Right forelimb (tissue), 1 donor: ENCODE measurements at places on chromosomes 7 and 10.

- no peak for DNase-seq
These were observed 486.2 kb upstream of the KLF6 start for GRCh38 chr10:4271193-4271592.

DNA sequence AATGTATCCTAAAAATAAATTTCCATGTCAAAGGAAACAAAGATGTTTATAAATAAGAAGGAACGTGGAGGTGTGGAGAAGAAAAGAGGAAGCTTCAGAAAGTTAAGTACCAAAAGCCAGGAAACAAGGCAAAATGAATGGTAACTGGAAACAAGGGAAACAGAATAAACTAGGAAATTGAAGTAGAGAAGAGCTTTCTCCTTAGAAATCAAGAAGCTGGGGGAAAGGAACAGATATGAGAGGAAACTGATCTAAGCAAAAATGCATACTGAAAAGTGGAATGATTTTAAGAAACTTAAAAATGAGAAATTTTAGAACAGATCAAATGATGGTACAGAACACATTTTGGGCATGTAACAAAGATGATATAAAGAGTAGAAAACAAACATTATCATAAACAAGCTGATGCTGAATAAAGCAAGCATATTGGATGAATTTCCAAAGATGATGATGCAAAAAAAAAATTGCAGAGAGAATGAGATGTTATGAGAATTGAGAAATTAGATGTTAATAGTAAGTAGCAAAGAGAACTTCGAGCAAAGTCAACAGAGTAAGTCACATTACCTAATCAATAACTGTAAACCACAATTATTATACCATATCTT is 1.9 kb downstream of the BRAF start:
- DNase-seq: no peak

- no peak for DNase-seq
These were observed 40.4 kb upstream of the AGMO start for GRCh38 chr7:15602236-15602635.

DNA sequence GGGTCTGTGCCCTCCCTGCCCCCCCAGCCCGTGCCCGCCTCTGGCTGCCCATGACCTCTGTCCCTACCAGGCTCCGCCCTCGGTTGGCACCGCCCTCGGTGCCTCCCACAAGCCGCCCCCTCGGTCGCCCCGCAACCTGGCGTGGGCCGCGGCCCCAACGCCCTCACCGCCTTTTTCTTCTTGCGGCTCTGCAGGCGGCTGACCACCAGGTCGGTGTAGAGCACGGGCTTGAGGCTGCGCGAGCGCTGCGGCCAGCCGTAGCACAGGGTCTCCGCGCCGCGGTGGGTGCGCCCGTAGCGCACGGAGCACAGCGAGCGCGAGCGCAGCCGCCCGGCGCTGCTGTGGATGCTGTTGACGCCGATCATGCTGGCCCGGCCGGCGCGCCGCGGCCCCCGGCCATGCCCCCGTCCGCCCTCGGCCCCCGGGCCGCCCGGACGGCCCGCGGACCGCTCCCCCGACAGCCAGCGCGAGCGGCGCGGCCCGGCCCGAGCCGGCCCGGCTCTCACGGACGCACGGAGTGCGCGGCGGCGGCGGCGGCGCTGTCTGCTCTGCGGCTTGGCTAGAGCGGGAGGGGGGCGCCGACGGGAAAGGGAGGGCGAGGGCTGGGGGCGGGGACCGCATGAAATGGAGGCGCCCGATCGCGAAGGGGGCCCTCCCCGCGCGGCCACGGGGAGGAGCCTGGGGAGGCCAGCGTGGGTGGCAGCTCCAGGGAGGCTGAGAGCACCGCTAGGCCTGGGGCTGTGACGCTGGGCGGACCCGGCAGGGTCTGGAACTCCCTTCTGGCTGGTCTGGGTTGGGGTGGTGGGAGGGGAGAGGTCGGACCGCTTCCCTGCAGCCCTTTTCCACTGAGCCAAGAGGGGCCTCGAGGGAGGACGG is 9.6 kb downstream of the PSD start:
- peak; percentile 83 for DNase-seq

DNA sequence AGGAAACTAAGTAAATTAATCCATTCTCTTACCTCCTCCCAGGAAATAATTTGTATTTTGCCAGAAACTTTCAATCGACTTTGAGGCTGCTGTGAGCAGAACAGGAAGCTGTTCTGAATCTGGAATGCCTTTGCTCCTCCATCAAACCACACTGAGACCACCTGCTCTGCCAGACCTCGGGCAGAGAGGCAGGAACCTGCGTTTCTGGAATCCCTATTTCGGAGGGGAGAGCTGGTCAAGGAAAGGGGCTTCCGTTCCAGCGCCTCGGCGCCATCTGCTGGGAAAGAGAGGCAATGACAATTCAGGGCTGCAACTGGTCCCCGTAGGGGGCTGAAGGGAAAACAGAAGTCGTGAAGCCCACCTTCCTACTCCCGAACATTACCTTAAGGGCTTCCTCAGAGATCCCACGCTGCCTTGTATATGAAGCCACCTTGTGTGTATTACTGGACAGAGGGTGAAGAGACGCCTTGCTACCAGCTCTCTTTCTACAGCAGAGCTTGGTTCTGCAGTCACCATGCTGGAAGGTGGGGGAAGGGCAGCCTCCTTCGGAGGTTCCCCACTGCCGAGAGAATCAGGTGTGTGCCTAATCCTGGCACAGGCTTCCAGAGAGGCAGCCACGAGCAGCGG is 31.2 kb downstream of the ZNF467 start:
- peak; percentile 81 for DNase-seq

- DNase-seq: no peak
These were observed 9.3 kb downstream of the DAGLB start for GRCh38 chr7:6438427-6438826.

DNA sequence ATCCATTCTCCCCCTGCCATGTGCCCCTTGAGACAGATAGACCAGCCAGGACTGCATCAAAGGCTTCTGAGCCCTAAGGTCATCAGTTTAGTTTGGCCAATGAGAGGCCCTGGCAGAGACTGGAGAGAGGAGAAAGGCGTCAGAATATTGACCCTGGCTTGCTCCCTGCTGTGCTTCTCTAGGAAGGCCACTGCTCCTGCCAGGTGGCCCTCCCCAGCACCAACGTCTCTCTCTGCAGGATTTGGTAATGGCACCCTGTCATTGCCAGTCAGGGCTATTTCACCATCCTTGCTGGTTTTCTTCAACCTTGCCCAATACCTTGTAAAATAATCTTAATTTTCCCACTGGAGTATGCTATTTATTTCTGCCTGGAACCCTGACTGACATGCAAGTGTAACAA is 38.8 kb upstream of the ZRANB1 start:
- no peak for DNase-seq

DNA sequence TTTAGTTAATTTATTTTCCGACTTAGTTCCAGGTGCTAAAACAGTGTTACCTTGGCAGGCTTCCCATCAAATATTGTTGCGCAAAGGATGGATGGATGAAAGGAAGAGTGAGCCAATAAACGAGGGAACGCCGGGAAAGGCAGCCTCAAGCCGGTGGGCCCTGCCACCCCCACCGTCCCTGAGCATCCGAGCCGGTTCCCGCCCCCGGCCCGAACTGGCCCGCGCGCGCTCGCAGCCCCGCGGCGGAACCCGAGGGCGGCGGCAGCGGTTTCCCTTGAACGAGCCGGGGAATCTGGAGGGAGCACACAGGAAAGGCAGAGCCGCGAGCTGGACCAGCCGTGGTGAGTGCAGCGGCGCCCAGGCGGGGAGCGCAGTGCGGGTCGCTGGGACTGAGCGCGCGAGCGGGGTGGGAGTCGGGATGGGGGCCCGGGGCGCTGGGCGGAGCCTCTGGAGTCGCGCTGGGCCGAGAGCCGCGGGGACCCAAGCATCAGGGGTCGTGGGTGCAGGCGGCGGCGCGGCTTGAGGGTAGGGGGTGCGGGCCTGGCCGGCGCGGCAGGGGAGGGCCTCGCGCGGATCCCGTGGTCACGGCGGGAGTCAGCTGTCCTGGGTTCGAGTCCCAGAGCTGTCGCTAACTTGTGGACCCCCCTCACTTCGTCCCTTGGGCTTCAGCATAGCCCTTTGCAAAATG is at the start of gene AGK:
Gene AGK, plus strand, starts transcription at position 317 of the 688 bp plus-strand sequence. CDS start 4,057 bp downstream, outside the sequence.
- peak; percentile 90 for DNase-seq

DNA sequence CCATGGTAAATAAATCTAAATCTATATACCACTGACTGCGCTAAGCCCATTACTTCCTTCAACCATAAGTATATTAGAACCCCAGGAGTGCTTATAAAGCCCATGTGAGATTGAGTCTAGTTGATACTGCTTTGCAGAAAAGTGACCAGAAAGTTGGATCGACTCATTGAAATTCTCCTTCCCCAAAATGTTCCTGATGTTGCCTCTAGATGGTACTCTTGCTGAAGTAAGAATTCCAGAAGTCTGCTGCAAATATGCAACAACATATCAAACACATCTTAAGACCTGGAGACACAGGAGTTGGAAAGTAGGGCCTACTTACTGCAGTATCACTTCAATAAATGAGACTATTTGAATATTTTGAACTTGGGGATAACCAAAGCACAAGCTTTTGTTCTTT is 550.8 kb downstream of the IPMK start:
- DNase-seq: no peak

- DNase-seq: no peak
These were observed 1.5 kb downstream of the NOC3L start for GRCh38 chr10:94361171-94361794.

- no peak for DNase-seq
These were observed 27.2 kb downstream of the SCD start for GRCh38 chr10:100374200-100374655.

DNA sequence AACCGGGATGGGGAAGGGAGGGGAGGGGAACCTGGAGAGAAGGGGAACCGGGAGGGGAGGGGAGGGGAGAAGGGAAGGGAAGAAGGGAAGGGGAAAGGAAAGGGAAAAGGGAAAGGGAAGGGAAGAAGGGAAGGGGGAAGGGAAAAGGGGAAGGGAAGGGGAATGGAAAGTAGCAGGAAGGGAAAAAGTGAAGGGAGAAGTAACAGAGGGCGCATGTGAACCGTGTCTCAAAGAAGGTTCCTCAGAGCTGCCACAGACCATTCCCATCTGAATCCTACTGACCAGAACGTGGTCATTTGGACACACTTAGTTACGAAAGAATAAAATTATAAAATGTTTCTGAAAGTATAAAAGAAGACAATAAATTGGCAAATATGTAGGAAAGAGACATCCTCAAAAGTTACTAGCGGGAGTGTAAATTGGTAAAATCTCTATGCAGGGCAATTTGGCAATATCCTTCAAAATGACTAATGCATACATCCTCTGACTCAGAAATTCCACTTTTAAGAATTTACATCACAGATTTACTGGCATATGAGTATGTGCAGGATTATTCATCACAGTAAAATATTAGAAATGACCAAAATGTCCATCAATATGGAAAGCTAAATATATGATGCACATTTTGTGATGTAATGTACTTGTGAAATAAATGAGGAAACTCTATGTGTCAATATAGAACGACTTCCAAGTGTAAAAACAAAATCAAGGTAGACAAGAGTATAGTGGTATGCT is 12.9 kb downstream of the C10orf67 start:
- no peak for DNase-seq

DNA sequence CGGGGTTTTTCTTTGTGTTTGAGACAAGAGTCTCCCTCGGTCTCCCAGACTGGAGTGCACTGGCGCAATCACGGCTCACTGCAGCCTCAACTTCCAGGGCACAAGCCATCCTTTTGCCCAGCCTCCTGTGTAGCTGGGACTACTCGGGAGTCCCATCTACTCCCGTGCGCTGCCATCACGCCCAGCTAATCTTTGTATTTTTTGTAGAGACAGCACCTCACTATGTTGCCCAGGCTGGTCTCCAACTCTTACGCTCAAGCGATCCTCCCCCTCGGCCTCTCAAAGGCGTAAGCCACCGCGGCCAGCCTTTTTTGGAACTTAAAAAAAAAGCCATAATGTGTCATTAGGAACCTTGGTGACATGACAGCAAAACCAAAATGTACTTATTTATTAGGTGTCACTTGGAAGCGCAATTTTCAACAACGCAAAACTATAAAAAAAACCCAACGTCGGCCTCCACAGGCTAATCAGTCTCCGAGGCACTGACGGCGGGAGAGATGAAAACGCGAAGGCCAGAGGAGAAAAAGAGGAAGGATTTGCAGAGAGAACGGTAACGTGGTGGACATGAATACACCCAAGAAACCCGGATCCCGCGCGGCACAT is 911 bp upstream of the HNRNPH3 start:
- peak; percentile 61 for DNase-seq

- peak; percentile 78 for DNase-seq
These were observed 28.6 kb downstream of the PDSS1 start for GRCh38 chr10:26725837-26726727.

DNA sequence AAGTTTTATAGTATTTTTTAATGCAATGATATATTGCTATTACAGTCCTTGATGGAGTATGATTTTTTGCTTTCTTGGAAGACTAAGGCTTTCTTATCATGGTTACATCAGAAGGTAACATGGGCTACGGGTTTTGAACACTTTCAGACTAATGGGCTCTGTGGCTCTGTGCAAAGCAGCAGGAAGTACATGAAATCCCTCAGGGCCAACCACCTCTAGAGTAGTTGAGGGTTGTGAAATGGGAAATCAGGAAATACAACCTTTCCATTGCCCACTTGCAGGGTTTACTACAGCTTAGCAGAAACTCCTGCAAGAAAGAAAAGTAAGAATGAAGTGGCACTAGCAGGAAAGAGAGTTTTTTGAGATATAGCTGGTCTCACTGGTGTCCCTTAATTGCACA is 853.5 kb downstream of the KCNMA1 start:
- no peak for DNase-seq

DNA sequence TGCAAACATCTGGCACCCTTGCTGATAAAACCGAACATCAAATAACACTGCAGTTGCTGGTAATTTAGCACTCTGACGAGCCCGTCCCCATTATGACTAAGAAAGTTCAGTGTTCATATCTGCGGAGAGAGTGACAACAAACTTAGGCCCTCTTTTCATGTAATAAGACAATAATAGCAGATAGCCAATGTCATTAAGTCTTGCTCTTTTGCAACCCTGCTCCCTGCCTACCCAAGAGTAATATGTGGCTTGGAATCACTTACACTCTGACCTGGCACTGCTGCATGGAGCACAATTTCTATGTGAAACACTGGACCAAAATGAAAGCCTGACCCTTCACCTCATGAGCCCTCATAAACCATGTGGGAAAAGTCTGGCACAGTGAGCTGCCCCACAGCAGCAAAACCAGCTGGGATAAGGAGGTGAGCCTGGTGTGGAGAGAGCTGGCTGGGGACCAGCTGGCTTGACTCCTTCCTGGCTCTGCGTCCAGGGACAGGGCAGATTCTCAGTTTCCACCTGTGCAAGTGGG is 86.5 kb downstream of the HIPK2 start:
- no peak for DNase-seq

DNA sequence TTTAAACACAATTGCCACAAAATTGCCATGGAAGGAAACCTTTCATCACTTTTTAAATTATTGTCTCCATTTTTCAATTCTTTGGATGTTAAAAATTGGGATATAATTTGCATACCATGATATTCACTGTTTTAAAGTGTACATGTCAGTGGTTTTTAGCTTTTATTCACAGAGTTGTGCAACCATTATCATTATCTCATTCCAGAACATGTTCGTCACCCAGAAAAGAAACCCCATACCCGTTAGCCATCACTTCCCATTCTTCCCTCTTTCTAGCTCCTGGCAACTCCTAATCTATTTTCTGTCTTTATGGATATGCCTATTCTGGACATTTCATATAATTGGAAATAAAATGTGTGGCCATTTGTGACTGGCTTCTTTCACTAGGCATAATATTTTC is 260.3 kb upstream of the FERD3L start:
- no peak for DNase-seq
